Breast epithelium (tissue), 4 donors: ENCODE measurements at places on chromosomes 2 and 18.

DNA sequence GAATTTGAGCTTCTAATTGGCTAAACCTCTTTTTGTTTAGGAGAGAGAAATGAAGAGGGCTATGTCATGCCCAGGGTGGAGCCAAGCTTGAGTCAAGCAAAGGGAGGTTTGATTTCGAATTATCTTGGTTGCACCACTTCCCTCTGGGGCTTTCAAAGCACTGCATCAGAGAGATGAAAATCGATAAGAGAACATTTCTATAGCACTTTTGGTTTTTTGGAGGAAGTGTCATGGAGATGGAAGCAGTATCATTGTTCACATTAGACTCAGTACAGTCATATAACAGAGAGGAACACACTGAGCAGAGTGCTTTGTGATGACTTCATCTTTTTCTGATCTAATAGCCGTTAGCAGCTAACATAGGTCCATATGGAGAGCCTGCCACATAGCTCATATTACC, 120.3 kb upstream of the UXS1 start:
- no peak for DNase-seq

GRCh38 chr2:224802407-224802806, 86.2 kb upstream of the CCDC195 start:
- DNase-seq, result no peak

DNA sequence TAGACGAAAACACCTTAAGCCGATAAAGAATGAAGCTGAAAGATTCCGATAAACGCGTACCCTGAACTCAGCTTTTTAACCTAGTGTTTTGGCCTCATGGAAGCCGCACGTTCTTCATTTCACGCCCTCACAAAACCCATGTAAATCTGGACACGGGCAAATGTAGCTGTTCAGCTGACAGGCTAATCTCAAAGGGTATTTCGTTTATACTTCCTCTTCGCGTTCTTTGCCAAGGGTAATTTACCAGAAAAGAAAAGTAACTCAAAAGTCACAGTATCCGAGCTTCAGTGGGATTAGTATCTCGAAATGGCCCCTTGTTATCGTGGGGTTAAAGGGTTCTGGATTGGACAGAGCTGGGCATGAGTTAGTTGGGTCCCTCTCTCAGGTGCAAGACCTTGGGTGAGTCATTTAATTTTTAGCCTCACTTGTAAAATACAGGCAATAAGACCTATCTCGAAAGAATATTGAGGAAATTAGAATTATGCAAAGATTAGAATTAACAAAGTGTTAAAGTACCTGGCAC, 22.0 kb upstream of the STPG4 start:
- no peak for DNase-seq

GRCh38 chr2:126614524-126615227, 41.3 kb upstream of the GYPC start:
- no peak for DNase-seq

DNA sequence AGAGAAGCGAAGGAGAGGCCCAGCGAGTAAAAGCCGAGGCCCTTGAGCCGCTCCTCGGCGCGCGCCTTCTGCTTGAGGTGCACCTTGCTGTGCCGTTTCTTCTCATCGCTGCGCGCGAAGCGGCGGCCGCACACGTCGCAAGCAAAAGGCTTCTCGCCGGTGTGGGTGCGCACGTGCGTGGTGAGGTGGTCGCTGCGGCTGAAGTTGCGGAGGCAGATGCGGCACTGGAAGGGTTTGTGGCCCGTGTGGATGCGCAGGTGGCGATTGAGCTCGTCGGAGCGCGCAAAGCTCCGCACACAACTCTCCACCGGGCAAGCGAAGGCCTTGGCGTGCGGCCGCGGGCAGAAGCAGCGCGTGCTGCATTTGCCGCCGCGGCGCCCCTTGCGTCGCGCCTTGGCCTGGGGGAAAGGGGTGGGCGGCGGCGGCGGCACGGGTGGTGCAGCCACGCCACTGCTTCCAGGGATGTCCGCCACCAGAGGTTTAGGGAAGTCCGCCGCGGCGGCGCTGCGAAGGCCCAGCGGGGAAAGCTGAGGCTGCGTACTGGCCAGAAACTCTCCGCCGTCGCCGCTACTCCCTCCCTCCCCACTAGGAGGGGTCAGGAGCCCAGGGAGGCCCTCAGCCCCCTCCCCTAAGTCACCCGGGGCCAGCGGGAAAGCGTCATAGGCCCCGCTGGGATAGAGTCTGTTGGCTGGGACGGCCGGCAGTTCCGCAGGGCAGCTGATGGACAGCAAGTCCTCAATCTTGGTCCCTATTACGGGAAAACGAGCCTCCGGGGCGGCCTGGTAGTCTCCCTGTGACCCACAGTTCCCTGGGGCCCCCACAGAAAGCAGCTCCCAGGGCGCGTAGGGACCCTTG, 1.7 kb downstream of the EGR4 start:
- no peak for DNase-seq

- DNase-seq, result no peak
Measured at GRCh38 chr2:102238039-102238756, 51.4 kb downstream of the IL1RL2 start.

GRCh38 chr2:68122680-68122964, 35.1 kb upstream of the PNO1 start:
- no peak for DNase-seq

DNA sequence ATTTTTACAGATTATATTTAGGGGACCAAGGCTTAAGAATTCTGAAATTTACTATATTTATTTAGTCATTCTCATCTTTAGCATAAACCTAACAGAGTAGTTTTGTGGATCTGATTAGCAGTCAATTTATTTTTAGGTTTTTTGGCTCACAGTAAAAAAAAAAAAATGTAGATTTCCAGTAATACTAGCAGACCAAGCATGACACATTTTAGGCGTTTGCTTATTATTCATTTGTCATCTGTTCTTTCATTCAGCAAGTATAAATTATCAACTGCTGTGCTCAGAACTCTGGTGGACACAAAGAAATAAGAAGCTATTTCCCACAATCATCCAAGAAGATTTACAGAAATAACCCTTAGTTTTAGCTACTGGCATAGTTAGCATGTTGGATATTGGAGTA, 20.6 kb downstream of the PDE1A start:
- no peak for DNase-seq

- no peak for DNase-seq
Measured at GRCh38 chr2:123770996-123771720, 253.9 kb upstream of the CNTNAP5 start.

DNA sequence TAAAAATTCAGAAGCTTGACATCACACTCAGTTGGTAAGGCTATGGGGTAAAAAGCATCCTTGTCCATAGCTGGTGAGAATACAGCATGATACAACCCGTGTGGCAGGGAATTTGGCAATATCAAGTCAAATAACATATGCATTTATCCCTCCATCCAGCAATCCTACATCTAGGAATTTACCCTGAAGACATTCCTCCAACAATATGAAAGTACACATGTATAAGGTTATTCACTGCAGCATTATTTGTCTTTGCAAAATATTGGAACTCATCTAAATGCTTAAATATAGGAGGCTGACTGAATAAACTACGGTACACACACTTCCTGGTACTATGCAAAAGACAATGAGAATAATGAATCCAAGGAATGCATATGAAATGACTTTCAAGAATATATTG, 101.0 kb downstream of the MEP1B start:
- DNase-seq, result no peak

GRCh38 chr18:58754544-58755068, 83.3 kb downstream of the MALT1 start:
- no peak for DNase-seq

DNA sequence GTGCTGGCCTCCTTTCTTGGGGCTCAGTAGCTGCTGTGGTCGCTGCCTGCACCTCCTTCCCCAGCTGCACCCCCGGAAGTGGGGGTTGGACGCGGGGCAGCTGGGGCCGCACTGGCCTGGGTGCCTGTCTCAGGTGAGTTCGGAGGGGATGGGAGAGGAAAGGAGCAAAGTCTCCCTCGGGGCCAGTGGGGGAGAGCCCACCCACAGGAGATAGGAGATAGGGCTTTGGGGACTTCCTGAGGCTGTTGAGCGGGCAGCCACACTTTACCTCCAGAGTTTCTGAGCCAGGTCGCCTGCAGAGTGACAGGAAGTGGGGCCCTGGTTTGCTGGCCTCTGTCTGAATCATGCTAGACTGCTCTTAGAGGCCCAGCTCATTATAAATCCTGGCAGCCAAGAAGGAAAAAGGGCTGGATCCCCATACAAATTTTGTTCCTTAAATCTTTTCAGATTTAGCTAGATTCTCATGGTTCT, 8.1 kb downstream of the MBP start:
- DNase-seq, result no peak

DNA sequence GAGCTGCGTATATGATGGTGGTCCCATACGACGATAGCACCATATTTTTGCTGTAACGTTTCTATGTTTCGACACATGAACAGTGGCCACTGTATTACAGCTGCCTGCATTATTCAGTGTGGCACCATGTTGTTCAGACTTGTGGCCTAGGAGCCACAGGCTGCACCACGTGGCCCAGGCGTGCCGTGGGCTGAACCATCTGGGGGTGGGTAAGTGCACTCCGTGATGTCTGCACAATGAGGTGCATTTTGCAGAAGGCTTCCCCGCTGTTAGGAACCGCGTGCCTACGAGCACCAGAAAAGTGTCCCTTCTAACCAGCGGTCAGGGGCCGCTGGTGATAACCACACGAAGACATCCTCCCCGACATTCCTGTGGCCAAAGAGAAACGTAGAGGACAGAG, 433.7 kb upstream of the MYT1L start:
- no peak for DNase-seq

DNA sequence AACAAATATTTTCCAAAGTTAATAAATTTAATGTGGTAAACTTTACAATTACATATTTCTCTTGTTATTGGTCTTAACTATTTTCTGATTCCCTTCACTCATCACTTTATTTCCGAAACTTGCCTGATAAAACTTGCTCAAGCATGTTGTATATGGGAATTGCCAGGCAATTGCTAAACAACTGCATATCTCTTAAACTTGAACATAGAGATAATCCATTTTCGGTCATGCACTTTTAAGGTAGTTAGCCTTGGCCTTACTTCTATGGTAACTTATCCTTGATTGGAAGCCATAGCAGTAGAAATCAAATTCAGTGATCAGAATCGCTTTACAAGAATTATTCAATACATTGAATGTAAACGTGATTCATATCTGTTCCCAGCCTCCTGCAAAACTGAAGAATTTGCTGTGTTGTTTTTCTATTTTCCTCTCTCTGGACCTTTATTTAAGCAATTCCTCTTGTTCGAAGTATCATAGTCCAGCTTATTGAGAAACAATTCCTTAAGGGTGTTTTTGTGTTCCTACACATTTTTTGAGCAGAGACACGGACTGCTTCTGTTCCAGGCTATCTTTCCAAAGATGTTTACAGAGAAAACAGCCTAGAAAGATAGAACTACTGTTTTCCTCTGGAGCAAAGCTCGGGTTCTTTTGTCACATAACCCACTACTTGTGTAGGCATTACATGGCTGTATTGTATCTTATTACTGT, 674.3 kb downstream of the IRS1 start:
- no peak for DNase-seq

DNA sequence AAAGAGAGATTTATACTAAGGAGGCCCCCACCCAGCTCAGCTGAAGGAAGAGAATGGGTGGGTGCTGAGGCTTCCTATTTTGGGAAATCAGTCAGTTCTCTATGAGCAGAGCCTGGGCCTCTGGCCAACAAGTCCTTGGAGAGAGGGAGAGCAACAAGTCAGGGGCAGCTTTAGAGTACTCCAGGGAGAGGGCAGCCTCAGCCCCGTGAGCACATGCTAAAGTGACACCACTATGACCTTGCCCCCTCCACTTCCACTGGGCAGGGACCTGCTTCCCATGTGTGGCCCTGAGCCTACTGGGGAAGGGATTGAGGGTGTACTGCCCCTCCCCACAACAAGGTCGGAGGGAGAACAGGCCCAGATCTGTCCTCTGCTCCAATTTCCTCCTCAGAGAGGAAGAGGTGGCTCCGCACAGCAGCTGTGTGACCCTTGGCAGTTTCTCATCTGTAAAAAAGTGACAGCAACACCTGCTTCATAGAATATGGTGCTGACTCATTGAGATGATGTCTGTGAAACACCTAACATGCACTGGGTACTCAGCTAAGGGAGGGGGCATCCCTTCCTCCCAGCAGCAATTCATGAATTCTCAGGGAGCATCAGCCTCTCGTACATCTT, 72.9 kb downstream of the CLHC1 start:
- no peak for DNase-seq

- DNase-seq, result peak; percentile 47
Measured at GRCh38 chr18:79949697-79950487, 1.6 kb downstream of the SLC66A2 start.

- DNase-seq, result no peak
Measured at GRCh38 chr2:85867556-85868292, 21.1 kb downstream of the ST3GAL5 start.

GRCh38 chr2:122516775-122517174, 761.3 kb downstream of the TSN start:
- DNase-seq, result no peak
